Activated CD8-positive, alpha-beta memory T cell treated with anti-CD3 and anti-CD28 coated beads for 24 hours (primary cell): ENCODE measurements at places on chromosomes 2 and 18.
A peak's percentile ranks its signal among the peaks of the same experiment; 100 is the strongest.

- no peak for DNase-seq
These were observed 148.1 kb downstream of the GALNT14 start for GRCh38 chr2:30990176-30990575.

GRCh38 chr2:233967164-233967563 lies 50.0 kb downstream of the TRPM8 start:
- DNase-seq, result no peak

DNA sequence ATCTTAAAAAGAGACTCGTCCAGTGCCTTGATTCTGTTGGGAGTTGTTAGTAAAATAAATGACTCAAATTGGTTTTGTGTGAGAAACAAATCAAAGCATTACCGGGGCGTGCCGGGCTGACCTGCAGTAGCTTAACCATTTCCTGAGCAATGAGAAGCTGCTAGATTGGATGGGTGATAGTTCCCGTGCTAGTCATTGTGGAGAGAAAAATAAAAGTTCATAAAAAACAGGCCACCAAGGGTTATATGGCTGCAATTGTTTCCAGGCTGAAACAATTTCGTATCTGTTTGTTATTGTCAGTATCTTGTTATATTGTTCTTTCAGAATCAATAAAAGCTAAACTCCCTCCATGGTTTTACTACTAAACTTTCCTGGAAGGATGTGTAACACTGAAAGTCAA lies 314.4 kb downstream of the MTX2 start:
- DNase-seq, result no peak

- DNase-seq, result no peak
These were observed 3.1 kb upstream of the HES6 start for GRCh38 chr2:238242731-238243495.

DNA sequence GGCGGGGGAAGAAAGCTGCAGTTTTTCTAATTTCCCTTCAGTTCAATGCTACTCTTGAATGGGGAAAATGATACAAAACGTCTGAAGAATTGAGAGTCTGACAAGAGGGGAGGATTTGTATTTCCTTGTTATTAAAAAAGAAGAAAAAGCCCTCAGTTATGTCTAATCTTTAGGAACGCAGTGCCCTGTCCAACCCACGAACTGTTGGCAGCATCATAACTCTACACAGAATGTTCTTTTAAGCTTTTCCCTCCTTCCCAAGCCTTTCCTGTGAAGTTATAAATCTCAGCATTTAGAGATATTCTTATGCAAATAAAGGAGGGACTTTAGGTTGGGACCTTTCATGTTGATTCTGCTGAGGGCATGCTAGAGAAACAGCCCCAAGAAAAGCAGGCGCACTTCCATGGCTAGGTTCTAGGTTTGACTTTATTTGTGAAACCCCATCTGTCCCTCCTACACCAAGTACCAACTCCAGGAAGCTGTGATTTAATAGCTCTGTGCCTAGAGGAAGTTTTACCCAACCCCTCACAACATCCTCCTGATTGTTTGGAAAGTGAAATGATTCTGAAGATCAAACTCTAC lies 288.6 kb downstream of the SETBP1 start:
- DNase-seq, result no peak

DNA sequence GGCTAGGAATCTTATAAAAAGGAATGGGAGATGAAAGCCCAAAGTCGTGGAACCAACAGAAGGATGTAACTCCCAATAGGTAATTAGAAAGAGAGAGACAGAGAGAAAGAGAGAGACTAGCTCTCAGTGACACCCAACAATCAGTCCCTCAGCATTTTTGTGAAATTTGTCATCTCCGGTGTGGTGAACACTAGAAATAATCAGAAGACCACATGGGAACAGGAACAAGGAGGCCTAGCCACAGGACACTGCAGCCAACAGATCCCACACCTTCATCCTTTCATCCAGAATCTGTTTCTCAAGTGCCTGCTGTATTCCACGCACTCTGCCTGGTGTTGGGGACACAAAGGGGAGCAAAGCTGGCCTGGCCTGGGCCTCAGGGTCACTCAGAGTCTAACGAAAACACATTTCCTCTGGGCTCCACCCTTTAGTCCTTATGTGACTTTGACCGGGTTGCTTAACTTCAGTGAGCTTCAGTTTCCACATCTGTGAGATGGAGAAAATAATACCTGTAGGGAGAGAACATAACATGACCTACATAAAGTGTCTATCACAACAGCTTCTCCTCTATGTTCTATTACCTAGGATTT lies 53.1 kb downstream of the EHD3 start:
- no peak for DNase-seq

GRCh38 chr18:48826806-48827205 lies 124.0 kb downstream of the SMAD7 start:
- peak; percentile 11 for DNase-seq

DNA sequence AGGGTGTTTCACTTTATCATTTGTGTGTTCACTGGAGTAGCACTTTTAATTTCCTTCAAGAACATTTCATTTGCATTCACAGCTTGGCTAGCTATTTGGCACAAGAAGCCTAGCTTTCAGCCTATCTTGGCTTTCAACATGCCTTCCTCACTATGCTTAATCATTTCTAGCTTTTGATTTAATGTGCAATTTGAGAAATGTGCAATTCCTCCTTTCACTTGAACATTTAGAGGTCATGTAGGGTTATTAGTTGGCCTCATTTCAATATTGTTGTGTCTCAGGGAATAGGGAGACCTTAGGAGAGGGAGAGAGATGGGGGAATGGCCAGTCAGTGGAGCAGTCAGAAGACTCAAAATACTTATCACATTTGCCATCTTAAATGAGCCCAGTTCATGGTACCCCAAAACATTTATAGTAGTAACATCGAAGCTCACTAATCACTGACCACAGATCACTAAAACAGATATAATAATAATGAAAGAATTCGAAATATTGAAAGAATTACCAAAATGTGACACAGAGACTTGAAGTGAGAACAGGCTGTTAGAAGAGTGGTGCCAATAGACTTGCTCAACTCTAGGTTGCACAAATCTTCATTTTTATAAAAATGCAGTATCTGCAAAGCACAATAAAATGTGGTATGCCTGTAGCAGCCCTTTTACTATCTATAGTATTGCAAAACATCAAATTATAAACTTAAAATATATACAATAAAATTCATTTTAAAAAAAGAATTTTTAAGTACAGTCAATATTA lies 561.2 kb downstream of the METTL4 start:
- no peak for DNase-seq

DNA sequence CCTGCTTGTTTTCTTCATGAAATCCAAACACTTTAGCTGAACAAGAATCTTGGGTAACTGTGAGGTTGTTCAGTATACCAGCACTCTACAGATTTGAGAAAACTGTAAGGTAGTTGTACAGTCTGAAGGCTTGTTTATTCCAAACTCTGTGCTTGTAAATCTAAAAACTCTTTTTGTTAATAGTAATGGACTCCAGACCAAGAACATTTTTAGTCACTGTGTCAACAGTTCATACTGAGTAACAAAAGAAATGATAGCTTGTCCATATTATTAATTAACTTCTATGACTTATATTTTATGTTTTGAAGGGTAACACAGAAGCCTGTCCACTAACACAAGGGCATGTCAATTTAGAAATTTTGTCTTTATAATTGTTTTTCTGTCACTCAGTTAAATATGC lies 72.2 kb upstream of the KYNU start:
- DNase-seq, result no peak

GRCh38 chr2:210568108-210568507 lies 11.7 kb downstream of the CPS1 start:
- DNase-seq, result no peak

DNA sequence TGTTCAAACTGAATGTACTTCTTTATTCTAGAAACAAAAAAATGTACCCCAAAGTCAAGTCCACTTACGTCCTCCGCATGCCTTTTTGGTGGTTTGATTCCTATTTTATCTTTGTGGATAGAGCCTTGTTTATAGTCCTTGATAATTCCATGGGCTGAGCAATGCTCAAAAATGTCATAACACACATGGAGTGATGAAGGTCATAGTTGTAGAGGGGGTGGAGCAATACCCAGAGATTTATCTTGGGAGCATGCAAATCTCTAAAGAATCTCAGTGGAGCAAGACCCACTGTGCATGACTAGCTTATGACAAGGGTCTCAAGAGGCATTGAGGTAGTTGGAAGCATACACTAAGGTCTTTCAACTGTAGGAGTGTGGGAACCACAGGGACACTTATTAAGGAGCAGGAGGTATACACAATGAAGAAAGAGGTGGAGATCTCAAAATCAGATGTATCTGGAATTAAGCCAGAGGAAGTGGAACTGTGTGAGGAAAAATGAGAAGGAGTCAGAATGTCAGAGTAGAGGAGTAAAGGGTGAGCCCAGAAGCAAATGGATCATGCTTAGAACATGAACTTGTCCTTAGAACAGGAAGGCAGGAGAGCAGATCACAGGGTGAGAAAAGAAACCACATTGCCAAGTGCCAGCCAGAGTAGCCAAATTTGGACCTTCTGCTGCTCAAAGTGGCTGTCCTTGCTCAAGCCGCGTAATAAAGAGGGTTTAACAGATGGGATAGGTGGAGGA lies 68.1 kb upstream of the STK39 start:
- DNase-seq, result no peak

GRCh38 chr18:69763002-69763401 lies 184.7 kb downstream of the CD226 start:
- no peak for DNase-seq

GRCh38 chr2:85243101-85244072 lies 84.4 kb downstream of the TGOLN2 start:
- DNase-seq, result no peak

DNA sequence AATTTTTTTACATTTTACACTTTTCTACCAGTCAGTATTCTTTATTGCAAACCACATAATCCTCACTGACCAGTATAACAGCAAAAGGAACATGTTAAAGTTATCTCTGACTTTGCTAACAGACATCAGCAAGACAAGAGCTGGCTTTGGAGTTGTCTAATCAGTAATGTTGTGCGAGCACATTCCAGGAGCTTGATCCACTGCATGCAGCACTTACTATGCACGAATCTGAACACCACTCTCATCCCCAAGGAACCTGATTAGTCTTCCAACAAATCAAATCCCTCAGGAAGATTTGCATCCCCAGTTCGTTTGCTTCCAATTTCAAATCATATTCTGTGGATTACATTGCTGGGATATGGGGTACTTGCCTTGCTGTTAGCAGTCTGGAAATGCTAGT lies 269.3 kb upstream of the EPC2 start:
- no peak for DNase-seq

DNA sequence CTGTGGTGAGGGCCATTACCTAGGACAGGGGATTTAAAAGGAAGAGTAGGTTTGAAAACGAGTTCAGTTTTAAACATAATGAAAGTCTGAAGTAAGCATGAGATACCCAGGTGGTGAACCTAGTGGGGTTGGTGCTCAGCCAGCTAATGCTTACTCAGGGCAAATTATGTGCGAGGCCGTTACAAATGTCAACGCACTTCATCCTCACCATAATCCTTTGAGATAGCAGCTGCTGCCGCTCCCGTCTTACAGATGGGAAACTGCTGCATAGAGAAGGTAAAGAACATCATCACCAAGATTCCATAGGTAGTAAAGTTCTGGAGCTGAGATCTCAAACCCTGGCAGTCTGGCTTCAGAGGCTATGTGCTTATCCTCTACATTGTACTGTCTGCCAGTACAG lies 209.0 kb downstream of the DYM start:
- DNase-seq, result no peak

DNA sequence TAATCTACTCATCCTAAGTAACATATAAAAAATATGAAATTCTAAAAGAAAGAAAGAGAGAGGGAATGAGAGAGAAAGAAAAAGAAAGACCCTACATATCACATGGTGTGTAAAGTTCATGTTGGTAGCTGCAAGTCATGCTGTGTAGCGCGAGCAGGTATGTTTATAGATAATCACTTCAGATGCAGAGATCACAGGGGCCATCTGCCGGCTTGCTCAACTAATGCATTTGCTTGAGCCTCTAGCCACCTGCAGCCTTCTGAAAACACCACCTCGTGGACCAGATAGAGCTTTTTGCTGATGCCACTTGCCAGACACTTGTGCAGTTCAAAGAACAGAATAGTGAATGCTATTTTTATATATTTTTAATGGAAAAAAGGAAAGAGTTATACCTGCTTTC lies 37.6 kb downstream of the CDH7 start:
- no peak for DNase-seq

DNA sequence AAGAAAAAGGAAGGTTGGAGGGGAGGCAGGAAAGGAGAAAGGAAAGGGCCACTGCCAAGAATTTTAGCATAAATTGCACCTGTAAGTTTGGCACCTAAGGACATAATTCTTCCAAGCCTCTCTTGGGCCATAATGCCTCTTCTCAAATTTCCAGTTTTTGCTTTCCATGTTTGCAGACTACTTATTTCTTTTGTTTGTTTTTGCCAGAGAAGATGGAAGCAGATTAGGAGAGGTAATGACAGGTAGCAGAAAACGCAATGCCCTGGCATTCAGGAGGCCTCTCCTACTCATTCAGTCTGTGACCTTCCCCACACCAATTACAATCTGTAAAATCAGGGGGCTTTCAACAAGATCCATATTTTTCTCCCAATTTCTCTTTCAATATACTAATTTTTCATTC lies 56.8 kb downstream of the MRPL33 start:
- DNase-seq, result no peak

GRCh38 chr2:25232248-25232825 lies 64.0 kb upstream of the POMC start:
- DNase-seq, result no peak

- no peak for DNase-seq
These were observed 145.4 kb upstream of the PIK3C3 start for GRCh38 chr18:41809652-41810051.

GRCh38 chr2:692767-693166 lies 15.6 kb upstream of the TMEM18 start:
- DNase-seq, result no peak

GRCh38 chr2:30139131-30139870 lies 7.5 kb upstream of the YPEL5 start:
- no peak for DNase-seq

- no peak for DNase-seq
These were observed 42.7 kb downstream of the MAP3K20 start for GRCh38 chr2:173118395-173118794.

DNA sequence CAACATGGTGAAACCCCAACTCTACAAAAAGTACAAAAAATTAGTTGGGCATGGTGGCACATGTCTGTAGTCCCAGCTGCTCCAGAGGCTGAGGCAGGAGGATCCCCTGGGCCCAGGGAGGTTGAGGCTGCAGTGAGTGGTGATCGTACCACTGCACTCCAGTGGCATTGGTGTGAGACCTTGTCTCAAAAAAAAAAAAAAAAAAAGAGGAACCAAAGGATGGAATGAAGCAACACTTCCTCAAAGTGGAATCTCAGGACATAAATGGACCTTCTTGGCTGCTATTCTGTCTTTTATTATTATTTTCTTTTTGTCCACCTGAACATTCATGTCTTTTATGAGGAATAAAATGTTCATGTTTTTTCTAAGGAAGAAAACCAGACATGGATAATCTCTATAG lies 13.7 kb downstream of the GEMIN6 start:
- DNase-seq, result no peak
